Glutamatergic neuron (in vitro differentiated cells): ENCODE measurements at places on chromosomes 11 and 22. TPM values are rescaled to one million over a fixed set of nuclear protein-coding genes. Genes with fewer than 3 reads are reported as not detected.

GRCh38 chr22:38741576-38741975 is 14.2 kb downstream of the SUN2 start:
- no peaks in the 10 kb centered on the region for H3K36me3 ChIP-seq
- peaks cover 14% of the 10 kb centered on the region for H3K27me3 ChIP-seq
- no peak for DNase-seq
- no peak overlapping the region for H3K4me3 ChIP-seq
- no peak overlapping the region for H3K27ac ChIP-seq

- peaks cover 5% of the 10 kb centered on the region for H3K27me3 ChIP-seq
- no peak for DNase-seq
- H3K27ac ChIP-seq = no peak overlapping the region
- no peak overlapping the region for H3K4me3 ChIP-seq
Measured at GRCh38 chr22:44272401-44272771, 40.4 kb downstream of the SHISAL1 start.

GRCh38 chr11:120137187-120137610 is 714 bp downstream of the TRIM29 start:
- H3K4me1 ChIP-seq = no peaks in the 10 kb centered on the region
- peak; percentile 12 for DNase-seq
- H3K36me3 ChIP-seq = no peaks in the 10 kb centered on the region
- no peak overlapping the region for H3K27ac ChIP-seq

GRCh38 chr11:71251151-71251721 is 1.1 kb downstream of the SHANK2 start:
- no peak overlapping the region for H3K27ac ChIP-seq
- peaks cover 13% of the 10 kb centered on the region for H3K27me3 ChIP-seq
- H3K4me1 ChIP-seq = peaks cover 21% of the 10 kb centered on the region
- H3K4me3 ChIP-seq = peak overlapping the region; percentile 81

LRRN4CL gene
- total RNA-seq = 1.8 TPM

ANO1 gene
- not detected for total RNA-seq
